ENCODE measurements at places on chromosomes 5 and 9. TPM values are rescaled to one million over a fixed set of nuclear protein-coding genes. Genes with fewer than 3 reads are reported as not detected.

Gene CCIN
- total RNA-seq = 3.7 TPM

Gene IFNA17
- not detected for total RNA-seq

Gene SPINK7
- total RNA-seq = not detected

Gene AK8
- total RNA-seq = 0.22 TPM

Gene ACOT12
- not detected for total RNA-seq

Gene LRRC19
- not detected for total RNA-seq

Gene IFNA21
- total RNA-seq = not detected

Gene SOX30
- total RNA-seq = not detected

Gene FBP1
- total RNA-seq = not detected

Gene IRX4
- not detected for total RNA-seq

Gene SLC36A2
- not detected for total RNA-seq

Gene GADD45G
- total RNA-seq = 51.4 TPM

Gene FCHSD1
- 43.6 TPM for total RNA-seq

Gene FYB1
- total RNA-seq = not detected

Gene AIF1L
- 48.7 TPM for total RNA-seq

Gene PDLIM4
- total RNA-seq = 132 TPM

Gene PCDHB9
- 0.54 TPM for total RNA-seq

Gene CCDC152
- 0.39 TPM for total RNA-seq

Gene RHOBTB3
- 368 TPM for total RNA-seq

Gene SRD5A1
- total RNA-seq = 8.2 TPM

Gene PGM5
- 3.9 TPM for total RNA-seq

Gene CARD9
- 4.7 TPM for total RNA-seq

Gene TSSK1B
- total RNA-seq = 0.79 TPM

Gene DBH
- not detected for total RNA-seq

Gene SARDH
- total RNA-seq = 2.4 TPM

Gene NR5A1
- not detected for total RNA-seq

Gene BARHL1
- not detected for total RNA-seq

Gene COL23A1
- total RNA-seq = not detected

Gene GFPT2
- 4.3 TPM for total RNA-seq

Gene SLIT3
- 3.9 TPM for total RNA-seq

Gene TRAPPC13
- total RNA-seq = 11.8 TPM

Gene SPATA6L
- total RNA-seq = 4.7 TPM

Gene PCDHB4
- total RNA-seq = 0.22 TPM

Gene GRIA1
- not detected for total RNA-seq

Gene C5orf24
- total RNA-seq = 31.4 TPM

Gene ADAMTSL1
- total RNA-seq = not detected
